Spinal cord (tissue), 10 donors: ENCODE measurements at places on chromosomes 16 and 17. TPM values are rescaled to one million over a fixed set of nuclear protein-coding genes. Genes with fewer than 3 reads are reported as not detected.

DNA sequence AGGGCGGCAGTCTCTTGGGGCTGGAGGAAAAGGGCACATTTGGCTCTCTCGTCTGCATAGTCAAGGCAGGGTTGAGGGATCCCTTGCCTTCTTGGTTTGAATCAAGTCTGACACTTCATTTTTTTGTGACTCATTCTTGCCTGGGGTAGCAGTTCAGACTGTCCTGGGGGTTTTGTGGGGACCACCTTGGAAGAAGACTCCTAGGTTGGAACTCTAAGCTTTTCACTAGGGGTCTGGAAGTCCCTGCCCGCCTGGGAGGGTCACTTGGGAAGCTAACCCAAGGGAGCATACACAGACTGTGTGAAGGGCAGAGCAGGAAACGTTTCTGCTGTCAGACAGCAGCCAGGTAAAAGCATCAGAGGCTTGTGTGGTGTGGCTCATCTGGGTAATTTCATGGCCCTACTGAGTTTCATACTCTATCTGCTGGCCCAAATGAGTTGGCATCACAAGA is 11.3 kb downstream of the YPEL2 start:
- H3K4me3 ChIP-seq = no peak overlapping the region
- no peak for DNase-seq
- no peaks in the 10 kb centered on the region for H3K27me3 ChIP-seq
- H3K36me3 ChIP-seq = no peaks in the 10 kb centered on the region
- no peak overlapping the region for H3K27ac ChIP-seq

GRCh38 chr16:19131825-19132218 is 18.1 kb downstream of the ITPRIPL2 start:
- no peaks in the 10 kb centered on the region for H3K27me3 ChIP-seq
- peak overlapping the region; percentile 43 for H3K27ac ChIP-seq
- no peak for DNase-seq

DNA sequence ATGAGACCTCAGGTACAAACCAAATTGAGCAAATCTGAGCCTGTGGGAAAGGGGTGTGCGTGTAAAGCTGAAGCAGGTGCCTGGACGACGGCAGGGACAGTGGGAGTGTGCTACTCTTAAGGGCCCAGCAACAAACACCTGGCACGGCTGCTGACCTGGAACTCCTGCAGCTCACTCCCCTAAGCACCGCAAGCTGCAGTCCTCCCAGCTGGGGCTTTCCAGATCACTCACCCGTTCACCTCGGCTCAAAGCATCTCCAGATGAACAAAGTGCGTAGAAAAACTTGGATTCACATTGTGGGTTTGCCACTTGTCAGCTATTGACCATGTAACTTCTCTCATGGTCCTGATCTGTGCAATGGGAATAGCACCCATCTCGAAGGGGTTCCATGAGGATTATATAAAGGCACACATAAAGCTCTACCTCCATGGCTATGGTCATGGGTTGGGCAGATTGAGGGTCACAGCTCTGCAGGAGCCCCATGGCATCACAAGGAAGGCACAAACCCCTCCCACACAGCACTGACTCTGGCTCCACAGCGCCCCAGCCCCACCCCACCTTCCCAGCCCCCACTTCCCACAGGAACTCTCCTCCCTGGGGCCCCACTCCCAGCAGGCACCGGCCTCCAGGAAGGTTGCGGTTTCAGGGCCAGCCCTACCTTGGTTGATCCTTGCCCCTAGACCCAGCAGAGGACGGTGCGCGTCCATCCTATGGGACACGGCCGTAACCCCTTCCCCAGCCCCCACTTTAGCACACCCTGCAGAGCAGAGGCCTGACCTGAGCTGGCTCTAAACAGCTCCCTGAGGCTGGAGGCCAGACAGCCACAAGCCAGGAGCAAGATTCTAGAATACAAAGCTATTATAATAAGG is 21.9 kb downstream of the ST3GAL2 start:
- H3K27me3 ChIP-seq = no peaks in the 10 kb centered on the region
- H3K36me3 ChIP-seq = peaks cover 47% of the 10 kb centered on the region
- no peak overlapping the region for H3K27ac ChIP-seq
- DNase-seq = no peak

- no peak overlapping the region for H3K27ac ChIP-seq
- no peaks in the 10 kb centered on the region for H3K36me3 ChIP-seq
- no peak for DNase-seq
- no peaks in the 10 kb centered on the region for H3K27me3 ChIP-seq
Measured at GRCh38 chr16:13883881-13884280, 36.1 kb upstream of the ERCC4 start.

KRT20 gene
- total RNA-seq = not detected

DNA sequence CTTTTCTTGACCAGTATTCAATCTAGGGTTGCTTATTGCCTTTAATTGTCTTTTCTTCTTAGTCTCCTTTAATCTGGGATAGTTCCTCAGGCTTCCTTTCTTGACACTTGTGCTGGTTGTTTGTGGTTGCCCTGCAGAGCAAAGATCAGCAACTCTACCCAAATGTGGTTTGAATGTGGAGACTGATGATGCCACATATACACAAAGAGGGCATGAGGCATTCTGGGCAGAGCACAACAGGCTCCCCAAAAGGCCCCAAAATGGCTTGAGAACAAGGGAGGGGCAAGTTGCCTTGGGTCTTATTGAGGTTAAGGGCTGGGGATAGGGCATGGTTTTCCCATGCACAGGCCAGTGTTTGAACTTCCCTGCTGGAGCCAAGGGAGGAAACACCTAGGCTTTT is 29.8 kb upstream of the HOXB9 start:
- DNase-seq = no peak
- no peak overlapping the region for H3K4me3 ChIP-seq
- H3K27ac ChIP-seq = no peak overlapping the region
- H3K27me3 ChIP-seq = no peaks in the 10 kb centered on the region

GRCh38 chr16:11552440-11552839 is 34.3 kb downstream of the LITAF start:
- no peak overlapping the region for H3K4me3 ChIP-seq
- no peak overlapping the region for H3K27ac ChIP-seq
- peaks cover 19% of the 10 kb centered on the region for H3K4me1 ChIP-seq

DNA sequence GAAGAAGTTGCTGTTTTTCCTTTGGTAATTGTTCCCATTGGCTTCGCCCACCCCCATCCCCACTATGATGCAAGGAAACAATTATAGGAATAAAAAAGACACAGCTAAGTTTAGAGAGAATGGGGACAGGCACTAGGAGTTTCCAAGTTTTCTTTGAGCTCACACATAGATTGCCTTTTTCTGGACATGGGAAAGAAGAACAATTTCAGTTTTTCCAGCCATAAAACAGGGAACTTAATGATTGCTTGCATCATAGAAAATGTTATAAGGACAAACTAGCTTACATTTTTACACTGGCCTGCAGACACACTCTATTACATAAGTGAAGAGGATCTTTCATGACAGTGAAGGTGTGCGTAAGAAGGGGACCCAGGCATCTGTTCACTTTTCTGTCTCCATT is 142.3 kb upstream of the ZFHX3 start:
- no peaks in the 10 kb centered on the region for H3K36me3 ChIP-seq
- peaks cover 31% of the 10 kb centered on the region for H3K27me3 ChIP-seq
- peaks cover 17% of the 10 kb centered on the region for H3K4me1 ChIP-seq
- no peak overlapping the region for H3K4me3 ChIP-seq

EPN3 gene
- 1.3 TPM for total RNA-seq

DNA sequence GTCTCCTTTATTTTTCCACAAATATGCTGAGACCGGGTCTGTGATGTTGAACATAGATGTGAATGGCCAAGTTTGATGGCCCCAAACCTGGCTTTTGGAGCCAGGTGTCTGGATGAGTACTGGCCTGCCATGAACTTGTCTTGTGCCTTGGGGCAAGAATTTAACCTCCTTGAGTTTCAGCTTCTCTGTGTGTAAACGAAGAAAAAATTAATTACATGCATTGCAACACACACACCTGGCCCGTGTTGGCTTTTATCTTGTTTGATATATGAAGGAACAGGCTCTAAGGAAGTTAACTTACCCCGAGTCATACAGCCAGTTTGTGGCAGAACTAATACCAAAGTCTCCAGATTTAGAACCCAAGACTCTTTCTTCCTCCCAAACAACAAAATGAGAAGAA is 13.1 kb downstream of the FBXO39 start:
- H3K36me3 ChIP-seq = no peaks in the 10 kb centered on the region
- peaks cover 6% of the 10 kb centered on the region for H3K27me3 ChIP-seq
- no peaks in the 10 kb centered on the region for H3K4me1 ChIP-seq
- no peak for DNase-seq
- H3K27ac ChIP-seq = no peak overlapping the region
- no peak overlapping the region for H3K4me3 ChIP-seq

GNG13 gene
- total RNA-seq = 0.30 TPM

GAS7 gene
- 93.8 TPM for total RNA-seq

KCNH4 gene
- total RNA-seq = 0.33 TPM

GRCh38 chr17:68600067-68600930 is 868 bp downstream of the FAM20A start:
- no peaks in the 10 kb centered on the region for H3K36me3 ChIP-seq
- H3K4me1 ChIP-seq = peaks cover 17% of the 10 kb centered on the region
- peak overlapping the region; percentile 53 for H3K4me3 ChIP-seq
- peaks cover 34% of the 10 kb centered on the region for H3K27me3 ChIP-seq
- no peak for DNase-seq

DNA sequence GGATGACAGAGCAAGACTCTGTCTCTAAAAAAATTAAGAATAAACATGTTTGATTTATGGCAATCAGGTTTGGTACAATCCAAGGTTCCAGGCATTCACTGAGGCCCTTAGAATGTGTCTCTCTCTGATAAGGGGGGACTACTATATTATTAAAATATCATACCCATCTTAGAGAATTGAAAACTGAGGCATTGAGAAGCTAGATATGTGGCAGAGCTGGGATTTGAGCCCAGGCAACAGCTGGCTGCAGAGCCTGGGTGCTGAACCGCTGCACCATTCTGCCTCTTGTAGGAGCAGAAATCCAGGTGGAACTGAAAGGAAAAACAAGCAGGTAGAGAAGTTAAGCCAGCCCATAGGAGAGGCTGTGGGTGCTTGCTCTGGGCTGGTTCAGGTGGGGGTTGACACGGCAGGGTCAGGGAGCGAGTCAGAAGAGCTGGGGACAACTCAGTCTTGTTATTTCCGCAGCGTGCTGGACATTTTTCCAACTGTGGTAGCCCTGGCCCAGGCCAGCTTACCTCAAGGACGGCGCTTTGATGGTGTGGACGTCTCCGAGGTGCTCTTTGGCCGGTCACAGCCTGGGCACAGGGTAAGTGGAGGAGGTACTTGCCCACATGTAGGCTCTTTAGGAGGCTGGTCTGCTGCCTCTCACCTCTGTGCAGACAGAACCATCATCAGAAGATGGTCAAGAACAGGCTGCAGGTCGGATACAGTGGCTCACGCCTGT is 62.5 kb downstream of the WIPI1 start:
- no peaks in the 10 kb centered on the region for H3K27me3 ChIP-seq
- peaks cover 5% of the 10 kb centered on the region for H3K4me1 ChIP-seq
- no peaks in the 10 kb centered on the region for H3K36me3 ChIP-seq
- H3K4me3 ChIP-seq = no peak overlapping the region

PDE6G gene
- 3.7 TPM for total RNA-seq

TOP2A gene
- total RNA-seq = 68.3 TPM

DNA sequence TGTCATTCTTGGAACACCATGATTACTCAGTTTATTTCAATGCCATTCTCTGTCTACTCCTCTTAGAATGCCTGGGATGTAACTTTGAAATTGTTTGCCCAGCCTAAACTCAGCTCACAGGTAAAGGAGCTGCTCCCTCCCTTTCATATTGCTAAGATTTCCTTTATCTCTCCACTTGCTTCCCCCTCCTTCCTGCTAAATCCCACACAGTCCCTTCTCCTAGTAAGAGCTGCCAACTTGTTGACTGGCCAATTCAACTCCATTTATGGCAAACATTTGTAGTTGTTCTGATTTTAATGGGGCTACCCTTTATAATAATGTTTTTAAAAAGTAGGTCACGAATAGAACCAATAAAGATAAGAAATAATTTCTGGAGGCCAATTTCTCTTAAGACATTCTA is 146.1 kb downstream of the SKAP1 start:
- no peaks in the 10 kb centered on the region for H3K36me3 ChIP-seq
- no peak overlapping the region for H3K4me3 ChIP-seq
- no peak for DNase-seq
- H3K4me1 ChIP-seq = peaks cover 3% of the 10 kb centered on the region
- no peak overlapping the region for H3K27ac ChIP-seq

- H3K27me3 ChIP-seq = no peaks in the 10 kb centered on the region
- peaks cover 52% of the 10 kb centered on the region for H3K4me1 ChIP-seq
- peaks cover 3% of the 10 kb centered on the region for H3K36me3 ChIP-seq
- peak; percentile 93 for DNase-seq
- H3K4me3 ChIP-seq = peak overlapping the region; percentile 45
- peak overlapping the region; percentile 86 for H3K27ac ChIP-seq
Measured at GRCh38 chr17:74454197-74455024, 12.0 kb upstream of the CD300A start.

TEX14 gene
- 0.30 TPM for total RNA-seq

GRCh38 chr17:73901661-73902415 is 257.6 kb upstream of the SDK2 start:
- peak overlapping the region; percentile 28 for H3K4me3 ChIP-seq
- H3K36me3 ChIP-seq = no peaks in the 10 kb centered on the region
- H3K4me1 ChIP-seq = peaks cover 15% of the 10 kb centered on the region
- H3K27me3 ChIP-seq = peaks cover 11% of the 10 kb centered on the region

DNA sequence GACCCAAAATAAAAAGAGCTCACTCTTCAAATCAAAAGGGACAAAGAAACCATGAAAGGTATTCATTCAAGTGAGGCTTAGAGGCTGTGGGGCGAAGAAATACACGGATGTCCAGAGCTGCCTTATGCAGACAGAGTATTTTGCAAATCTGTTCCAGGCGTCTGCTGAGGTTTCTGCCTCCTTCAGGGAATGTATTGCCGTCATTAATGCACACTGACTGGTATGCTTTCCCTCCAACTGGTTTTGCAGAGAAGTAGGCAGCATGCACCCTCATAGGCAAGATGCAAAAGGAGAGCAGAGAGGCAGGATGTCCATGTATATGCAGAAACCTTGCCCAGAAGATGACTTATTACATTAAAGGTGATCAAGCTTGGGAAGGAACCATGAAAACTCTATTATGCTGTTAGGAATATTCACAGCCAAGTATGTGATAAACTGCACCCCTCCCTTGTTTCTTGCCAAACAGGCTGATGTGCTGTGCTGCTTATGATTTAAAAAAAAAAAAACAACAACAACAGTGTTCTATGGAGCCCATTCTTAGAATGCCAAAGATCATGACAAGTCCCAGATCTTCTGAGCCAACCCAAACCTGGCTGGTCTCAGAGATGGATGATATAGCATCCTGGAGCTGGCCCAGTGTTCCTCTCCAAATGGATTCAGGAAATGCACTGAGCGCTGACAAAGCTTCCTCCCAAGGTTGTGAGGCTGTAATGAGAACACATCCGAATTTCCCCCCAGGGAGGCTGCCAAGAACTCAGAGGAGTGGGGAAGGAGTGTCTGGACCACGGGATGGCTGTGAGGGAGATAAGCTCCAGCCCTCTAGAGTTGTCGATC is 77.6 kb upstream of the HLF start:
- H3K27ac ChIP-seq = no peak overlapping the region
- H3K27me3 ChIP-seq = no peaks in the 10 kb centered on the region
- H3K4me1 ChIP-seq = no peaks in the 10 kb centered on the region
- no peak for DNase-seq
- no peaks in the 10 kb centered on the region for H3K36me3 ChIP-seq

OGFOD3 gene
- 27.2 TPM for total RNA-seq

- peaks cover 4% of the 10 kb centered on the region for H3K36me3 ChIP-seq
- no peak overlapping the region for H3K4me3 ChIP-seq
- no peak for DNase-seq
- H3K27ac ChIP-seq = no peak overlapping the region
- no peaks in the 10 kb centered on the region for H3K27me3 ChIP-seq
Measured at GRCh38 chr16:27620541-27620940, 70.6 kb downstream of the KATNIP start.
